ENCODE measurements at places on chromosomes 11 and 22.

GRCh38 chr11:57427727-57428082 is 784 bp upstream of the SLC43A3 start:
- DNase-seq: no peak

DNA sequence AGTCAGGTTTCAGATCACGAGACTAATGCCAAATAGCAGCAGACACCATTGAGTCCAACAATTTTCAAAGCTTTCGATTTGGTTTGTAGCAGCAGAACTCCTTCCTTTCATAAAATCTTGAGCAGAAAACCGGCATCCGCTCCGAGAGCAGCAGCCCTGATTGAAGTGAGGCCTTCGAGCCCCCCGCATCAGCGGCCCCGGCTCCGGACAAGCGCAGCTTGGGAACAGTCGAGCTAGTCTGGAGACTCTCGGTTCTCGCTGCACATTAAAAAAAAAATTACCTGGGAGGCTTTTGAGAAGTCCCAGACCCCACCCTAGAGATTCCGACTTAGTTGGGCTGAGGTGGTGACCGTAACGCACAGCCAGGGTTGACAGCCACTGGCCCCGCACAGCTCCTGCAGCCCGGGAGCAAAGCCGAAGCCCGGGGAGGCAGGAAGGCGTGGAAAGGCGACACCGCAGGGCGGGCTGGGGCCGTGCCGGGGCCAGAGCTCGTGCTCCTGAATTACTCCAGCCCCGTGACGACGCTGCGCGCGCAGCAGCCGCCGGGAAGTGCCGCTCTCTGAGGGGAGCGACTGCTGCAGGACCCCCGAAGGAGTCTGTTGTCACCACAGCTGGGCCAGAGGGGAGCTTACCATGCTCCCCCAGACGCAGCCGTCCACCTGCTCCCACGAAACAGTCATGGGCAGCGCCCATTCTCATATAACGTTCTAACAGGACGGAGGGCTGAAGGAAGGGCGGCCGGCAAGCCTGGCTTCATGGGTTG is 57.8 kb downstream of the SPATA19 start:
- DNase-seq: no peak

- DNase-seq: no peak
Observed at GRCh38 chr22:37302674-37303555, 20.6 kb downstream of the CYTH4 start.

DNA sequence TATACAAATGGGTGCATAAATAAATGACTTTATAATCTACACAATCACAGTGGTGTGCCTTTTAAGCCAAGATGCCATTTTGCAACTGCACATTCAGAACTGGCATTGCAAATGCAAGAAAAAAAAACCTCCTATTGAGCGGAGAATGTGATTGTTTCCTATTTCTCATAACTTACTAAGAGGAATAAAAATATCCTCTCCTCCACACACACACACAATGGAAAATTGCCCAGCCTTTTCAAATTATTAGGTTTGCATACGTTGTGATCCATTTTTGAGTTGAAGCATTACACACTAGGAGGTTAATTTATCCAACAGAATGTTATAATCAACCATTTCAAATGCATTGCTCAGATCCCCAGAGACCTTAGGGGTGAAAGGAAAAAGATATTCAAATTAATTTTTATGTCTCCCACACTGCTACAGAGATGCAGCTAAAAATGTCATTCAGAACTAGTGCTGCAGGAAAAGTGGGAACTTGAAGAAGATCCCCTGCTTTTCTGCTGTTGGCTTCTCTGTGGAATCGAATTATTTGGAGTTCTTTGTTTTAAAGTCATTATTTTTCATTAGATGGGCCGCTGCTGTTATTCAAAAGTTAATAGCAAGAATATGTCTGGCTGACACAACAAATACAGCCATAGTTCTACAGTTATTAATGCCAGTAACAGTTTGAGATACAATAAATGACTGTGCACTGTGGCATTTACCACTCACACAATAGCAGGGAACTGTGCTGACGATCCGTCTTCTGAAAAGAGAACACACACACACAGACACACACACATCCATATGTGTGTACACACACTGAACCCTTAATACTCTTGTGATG is 299.9 kb upstream of the ANO5 start:
- DNase-seq: no peak

- no peak for DNase-seq
Observed at GRCh38 chr11:123546515-123546914, 107.9 kb downstream of the SCN3B start.

Measured in GM18507 (cell line).